ENCODE measurements at places on chromosomes 7 and 10. TPM values are rescaled to one million over a fixed set of nuclear protein-coding genes. Genes with fewer than 3 reads are reported as not detected.
A peak's percentile ranks its signal among the peaks of the same experiment; 100 is the strongest.

- no peak for DNase-seq
Measured at GRCh38 chr10:94439275-94439861, 37.0 kb downstream of the TBC1D12 start.

DNA sequence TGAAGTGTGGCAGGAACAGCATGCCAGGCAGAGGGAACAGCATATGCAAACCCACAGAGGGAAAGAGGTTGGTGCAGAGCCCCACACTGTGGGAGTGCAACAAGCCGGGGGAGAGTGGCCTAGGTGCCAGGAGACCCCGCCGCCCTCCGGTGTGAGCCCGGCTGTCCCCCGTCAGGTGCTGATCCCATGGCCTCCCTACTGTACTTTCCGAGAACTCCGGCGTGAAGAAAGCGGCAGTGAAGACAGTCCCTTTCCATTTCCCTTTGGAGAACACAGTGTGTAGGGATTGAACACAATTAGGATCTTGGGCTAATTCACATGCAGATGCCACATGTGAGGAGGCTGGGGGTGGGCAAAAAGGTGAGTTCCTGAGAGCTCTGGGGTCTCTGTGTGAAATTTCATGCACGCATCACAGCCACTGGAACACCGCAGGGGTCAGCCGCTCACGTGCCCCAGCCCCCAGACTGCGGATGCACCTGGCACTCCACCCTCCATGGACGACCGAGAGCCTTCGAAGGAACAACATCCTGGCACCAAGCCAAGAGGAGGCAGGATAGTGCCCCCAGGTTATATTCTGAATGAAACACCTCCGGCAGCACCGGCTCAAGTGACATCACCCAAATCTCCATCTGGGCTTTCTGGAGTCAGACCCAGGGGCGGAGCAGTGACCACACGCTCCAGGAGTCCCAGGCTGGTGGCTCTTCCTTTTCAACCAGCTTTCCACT is 82.1 kb upstream of the PPP2R2D start:
- DNase-seq = peak; percentile 24

- no peak for DNase-seq
Measured at GRCh38 chr7:55160539-55160938, 141.7 kb downstream of the EGFR start.

SPDYE3 gene
- polyA plus RNA-seq = 0.19 TPM

LIPJ gene
- 0.06 TPM for polyA plus RNA-seq

ZNF425 gene
- 0.66 TPM for polyA plus RNA-seq

- no peak for DNase-seq
Measured at GRCh38 chr7:104371216-104371979, 43.0 kb downstream of the LHFPL3 start.

- DNase-seq = no peak
Measured at GRCh38 chr7:131655866-131656265, 99.4 kb upstream of the PODXL start.

CNPY1 gene
- polyA plus RNA-seq = not detected

SFTPD gene
- not detected for polyA plus RNA-seq

TCERG1L gene
- not detected for polyA plus RNA-seq

DNA sequence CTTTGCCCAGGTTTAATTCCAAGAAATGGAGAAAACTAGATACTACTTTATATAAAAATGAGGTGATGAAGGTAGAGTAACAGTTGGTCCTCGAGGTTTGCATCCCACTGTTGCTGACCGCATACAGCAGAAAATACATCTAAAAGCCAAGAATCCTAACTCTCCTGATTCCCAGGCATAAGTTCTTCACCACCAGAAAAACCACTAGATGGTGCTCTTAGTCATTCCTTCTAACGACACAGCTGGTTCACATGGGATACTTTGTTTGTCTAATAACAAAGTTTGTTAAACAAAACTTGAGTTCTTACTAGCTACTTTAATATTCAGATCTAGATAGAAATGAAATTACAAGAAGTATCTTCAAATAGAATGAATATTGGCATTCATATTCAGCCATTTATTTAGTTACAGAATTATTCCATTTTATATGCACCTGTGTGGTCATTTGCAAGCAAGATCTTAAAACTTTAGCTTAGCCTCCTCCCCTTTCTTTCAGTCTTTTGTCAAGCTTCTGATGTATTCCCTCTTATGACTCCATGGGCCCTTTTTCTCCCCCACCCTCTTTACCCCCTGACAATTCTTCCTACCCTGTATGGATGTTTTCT is 54.1 kb upstream of the CYP26C1 start:
- no peak for DNase-seq

GRCh38 chr10:35933940-35934641 is 292.0 kb upstream of the FZD8 start:
- no peak for DNase-seq

- no peak for DNase-seq
Measured at GRCh38 chr7:156017431-156017830, 205.2 kb upstream of the SHH start.

- DNase-seq = no peak
Measured at GRCh38 chr10:69574571-69574978, 1.4 kb upstream of the NEUROG3 start.

CACUL1 gene
- 21.2 TPM for polyA plus RNA-seq

DNA sequence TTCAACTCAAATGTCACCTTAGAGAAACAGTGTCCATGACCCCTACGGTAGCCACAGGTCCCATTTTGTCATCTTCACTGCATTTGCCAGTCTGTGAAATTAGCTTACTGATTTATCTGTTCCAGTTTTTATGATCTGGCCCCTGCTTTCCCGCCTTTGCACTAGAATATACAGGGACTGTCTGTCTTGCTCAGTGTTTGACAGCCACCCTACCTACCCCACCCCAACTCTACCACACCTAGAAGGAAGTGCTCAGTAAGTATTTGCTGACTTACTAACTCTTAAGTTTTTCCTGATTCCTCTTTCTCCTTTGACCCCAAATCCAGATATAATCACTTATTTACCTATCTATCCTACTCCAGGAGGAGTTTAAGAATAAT is 49.5 kb downstream of the CREB3L2 start:
- DNase-seq = no peak

- no peak for DNase-seq
Measured at GRCh38 chr10:33106767-33107166, 148.7 kb upstream of the ITGB1 start.

DNA sequence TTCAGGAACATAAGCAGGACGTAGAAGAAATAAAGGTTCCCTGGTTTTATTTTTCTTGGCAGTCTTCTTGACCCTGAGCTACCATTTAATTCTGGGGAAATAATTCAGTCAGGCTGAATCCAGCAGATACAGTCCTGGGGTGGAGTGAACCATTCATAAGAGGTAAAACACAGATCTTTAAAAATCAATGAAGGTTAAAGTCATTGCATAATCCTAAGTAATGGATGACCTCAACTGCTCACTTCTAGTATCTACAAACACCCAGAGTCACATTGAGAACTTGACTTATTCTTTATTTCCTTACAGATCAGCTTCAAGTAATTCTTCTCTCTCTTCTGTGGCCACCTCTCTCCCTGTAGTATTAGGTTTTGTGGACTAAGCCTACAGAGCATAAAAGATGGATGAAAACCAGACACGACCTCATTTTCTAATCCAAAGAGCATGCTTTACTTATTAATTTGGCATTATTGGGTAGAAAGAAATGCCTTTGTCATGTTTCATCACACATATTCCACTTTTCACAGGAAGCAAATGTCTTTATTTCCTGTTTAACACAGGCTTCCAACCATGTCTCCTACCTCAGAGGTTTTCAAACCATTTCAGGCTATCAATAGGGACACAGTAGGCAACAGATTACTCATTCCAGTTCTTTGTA is 182.3 kb upstream of the IMMP2L start:
- DNase-seq = no peak

GRCh38 chr7:110775046-110775445 is 315.9 kb upstream of the LRRN3 start:
- no peak for DNase-seq

DNA sequence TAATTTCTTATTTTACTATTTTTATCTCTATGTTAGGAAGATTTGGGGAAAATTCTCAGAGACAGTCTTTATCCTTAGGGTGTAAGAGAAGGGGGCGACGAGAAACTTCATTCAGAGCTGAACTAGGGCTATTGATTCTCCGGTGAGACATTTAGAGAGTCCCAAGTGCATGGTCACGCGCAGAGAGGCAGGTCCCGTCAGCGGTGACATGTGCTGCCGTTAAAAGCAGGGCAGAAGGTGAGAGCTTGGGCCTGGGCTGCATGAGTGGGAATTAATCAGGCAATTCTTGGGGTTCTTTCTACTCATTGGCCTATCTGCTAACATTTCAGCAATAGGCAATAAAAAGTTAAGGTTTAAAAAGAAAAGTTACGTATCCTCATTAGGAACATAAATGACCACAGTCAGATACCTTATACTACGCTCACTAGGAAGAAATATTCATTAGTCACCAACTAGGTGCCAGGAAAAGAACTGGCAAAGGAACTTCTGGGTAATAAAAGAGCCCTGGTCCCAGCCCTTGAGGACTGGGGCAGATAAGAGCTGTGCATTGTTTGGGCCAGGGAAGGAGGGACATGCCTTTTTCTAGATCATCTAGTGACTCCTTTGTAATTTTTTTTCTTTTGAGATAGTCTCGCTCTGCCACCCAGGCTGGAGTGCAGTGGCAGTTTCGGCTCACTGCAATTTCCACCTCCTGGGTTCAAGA is 21.2 kb downstream of the PRKCQ start:
- no peak for DNase-seq

DNA sequence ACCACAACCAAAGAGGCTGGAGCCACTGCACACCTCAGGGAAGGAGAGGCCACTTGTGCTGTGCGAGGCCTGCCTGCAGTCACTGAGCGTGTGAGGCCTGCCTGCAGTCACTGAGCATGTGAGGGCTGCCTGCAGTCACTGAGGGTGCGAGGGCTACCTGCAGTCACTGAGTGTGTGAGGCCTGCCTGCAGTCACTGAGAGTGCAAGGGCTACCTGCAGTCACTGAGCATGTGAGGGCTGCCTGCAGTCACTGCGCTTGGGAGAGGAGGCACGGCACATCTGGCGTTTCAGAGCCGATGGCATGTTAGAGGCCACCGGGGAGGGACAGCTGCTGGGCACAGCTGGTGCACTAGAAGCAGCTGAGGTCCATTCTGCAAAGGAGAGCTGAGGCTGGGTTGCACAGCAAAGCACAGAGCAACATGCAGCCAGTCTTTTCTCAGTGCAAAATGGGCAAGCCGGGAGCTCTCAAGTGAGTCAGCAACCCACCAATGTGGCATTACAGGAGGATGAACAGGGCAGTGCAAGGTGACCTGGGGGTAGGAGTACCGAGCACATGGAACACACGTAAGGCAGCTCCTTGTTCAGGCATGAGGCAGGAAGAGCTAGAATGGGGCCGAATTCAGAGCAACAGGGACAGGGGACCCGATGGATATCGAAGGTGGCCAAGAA is 540.1 kb downstream of the PTPRN2 start:
- no peak for DNase-seq

- no peak for DNase-seq
Measured at GRCh38 chr10:17819836-17820235, 10.7 kb downstream of the MRC1 start.

GRCh38 chr7:66036788-66037187 is 38.8 kb upstream of the ASL start:
- no peak for DNase-seq

TMEM229A gene
- polyA plus RNA-seq = not detected

LLCFC1 gene
- not detected for polyA plus RNA-seq

- DNase-seq = no peak
Measured at GRCh38 chr10:100816671-100817070, 71.3 kb downstream of the PAX2 start.

- peak; percentile 36 for DNase-seq
Measured at GRCh38 chr7:498678-499641, 20.7 kb downstream of the PDGFA start.

GRCh38 chr10:126598009-126598408 is 72.5 kb downstream of the C10orf90 start:
- no peak for DNase-seq

SEMA4G gene
- 0.08 TPM for polyA plus RNA-seq

- DNase-seq = no peak
Measured at GRCh38 chr7:70539617-70540016, 592.3 kb upstream of the GALNT17 start.

DNA sequence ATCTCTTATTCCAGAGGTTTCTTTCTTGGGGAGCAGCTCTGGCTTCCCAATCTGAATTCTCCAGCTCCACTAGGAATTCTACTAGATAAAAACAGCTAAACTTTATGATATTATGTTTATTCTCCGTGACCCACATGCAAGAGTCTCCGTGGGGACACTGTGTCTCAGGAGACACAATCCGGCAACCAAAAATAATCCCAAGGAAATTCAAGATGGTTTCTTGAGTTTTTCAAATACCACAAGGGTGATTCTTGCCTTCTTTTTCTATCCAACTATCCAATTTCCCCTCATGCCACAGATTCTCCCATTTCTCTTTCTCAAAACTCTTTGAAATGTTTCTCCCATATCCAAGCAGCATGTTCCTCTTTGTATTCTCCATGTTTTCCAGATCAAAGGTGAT is 103.1 kb downstream of the FAS start:
- no peak for DNase-seq
